ENCODE measurements at places on chromosomes 1 and 21.

GRCh38 chr1:7010534-7011200 lies 225.4 kb downstream of the CAMTA1 start:
- peak; percentile 69 for DNase-seq

DNA sequence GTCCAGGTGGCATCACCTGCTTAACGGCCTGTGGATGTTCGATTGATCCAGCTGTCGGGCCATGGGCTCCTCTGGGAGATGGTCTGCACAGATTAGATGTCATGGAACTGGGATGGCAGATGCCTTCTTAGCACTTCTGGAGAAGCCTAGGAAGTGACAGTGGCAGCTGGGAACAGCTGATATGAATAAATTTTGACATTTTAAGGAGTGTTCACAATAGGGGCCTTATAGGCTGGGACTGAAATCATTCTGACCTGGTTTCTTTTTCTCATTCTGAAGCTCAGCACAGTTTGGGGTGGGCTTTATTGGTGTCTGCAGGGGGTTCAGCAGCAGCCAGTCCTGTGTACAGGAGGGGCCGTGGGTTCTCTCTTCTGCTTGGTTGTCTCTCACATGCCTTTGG lies 175.3 kb downstream of the CACNA1E start:
- no peak for DNase-seq

GRCh38 chr1:182671750-182672486 lies 12.5 kb downstream of the RGS8 start:
- DNase-seq, result no peak

- no peak for DNase-seq
Measured at GRCh38 chr1:185694081-185694480, 40.1 kb upstream of the HMCN1 start.

GRCh38 chr21:41536076-41536826 lies 28.3 kb upstream of the TMPRSS2 start:
- DNase-seq, result no peak

GRCh38 chr1:226523646-226524406 lies 24.7 kb upstream of the STUM start:
- DNase-seq, result no peak

- no peak for DNase-seq
Measured at GRCh38 chr1:211133393-211133835, 534 bp downstream of the KCNH1 start.

- DNase-seq, result no peak
Measured at GRCh38 chr1:230979389-230979716, 459 bp downstream of the ARV1 start.

DNA sequence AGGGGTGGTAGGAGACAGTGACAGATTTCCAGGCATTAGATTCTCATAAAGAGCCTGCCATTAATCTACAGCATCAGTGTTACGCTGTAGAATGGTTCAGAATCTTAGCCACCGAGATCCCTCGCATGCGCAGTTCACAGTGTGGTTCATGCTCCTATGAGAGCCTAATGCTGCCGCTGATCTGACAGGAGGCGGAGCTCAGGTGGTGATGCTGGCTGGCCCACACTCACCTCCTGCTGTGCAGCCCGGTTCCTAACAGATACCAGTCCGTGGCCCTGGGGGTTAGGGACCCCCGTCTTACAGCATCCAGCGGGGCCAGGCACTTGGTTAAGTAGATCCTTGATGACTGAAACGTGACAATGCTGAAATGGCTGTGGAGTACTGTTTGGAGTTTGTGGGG lies 163.6 kb upstream of the C1orf21 start:
- DNase-seq, result peak; percentile 77

DNA sequence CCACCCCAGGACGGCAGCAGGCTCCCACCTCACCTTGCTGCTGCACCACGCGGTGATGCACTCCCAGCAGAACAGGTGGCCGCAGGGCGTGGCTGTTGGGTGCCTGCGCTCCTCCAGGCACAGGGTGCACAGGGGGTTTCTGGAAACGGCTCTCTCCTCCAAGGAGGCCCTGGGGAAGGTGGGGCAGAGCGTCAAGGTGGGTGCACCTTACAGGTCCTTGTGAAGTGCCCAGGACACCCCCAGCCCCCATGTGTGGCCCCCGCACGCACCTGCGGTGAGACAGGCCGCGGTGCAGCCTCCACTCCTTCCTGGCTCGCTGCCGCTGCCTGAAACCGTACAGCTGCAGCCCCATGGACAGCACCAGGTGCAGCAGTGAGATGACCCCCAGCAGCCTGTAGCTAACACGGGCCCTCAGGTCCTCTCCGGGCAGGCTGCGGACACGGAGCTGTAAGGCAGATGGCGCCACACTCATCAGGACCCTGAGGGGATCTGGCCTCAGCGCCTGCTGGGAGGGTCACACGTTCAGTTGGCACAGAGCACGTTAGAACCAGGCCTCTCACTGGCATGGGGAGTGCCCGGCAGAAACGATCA lies 5.8 kb downstream of the PEX10 start:
- no peak for DNase-seq

DNA sequence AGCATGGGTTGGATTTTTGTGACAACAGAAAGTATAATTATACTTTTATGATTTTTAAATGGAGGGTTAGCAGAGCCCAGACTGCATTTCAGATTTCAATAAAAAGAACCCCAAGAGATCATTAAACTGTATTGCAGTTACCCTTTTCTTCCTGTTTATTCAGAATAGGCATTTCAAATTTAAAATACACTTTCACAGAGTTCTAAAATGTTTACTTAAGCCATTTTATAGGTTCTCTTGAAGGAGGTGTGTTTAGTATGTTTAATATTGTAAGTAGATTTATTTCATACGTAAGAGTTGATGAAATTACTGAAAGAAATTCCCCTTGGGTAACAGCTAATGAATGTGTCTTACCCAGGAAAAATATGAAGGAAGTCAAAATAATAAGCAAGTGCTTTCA lies 17.4 kb downstream of the UAP1 start:
- no peak for DNase-seq

GRCh38 chr1:224785040-224785328 lies 144.5 kb upstream of the DNAH14 start:
- no peak for DNase-seq

DNA sequence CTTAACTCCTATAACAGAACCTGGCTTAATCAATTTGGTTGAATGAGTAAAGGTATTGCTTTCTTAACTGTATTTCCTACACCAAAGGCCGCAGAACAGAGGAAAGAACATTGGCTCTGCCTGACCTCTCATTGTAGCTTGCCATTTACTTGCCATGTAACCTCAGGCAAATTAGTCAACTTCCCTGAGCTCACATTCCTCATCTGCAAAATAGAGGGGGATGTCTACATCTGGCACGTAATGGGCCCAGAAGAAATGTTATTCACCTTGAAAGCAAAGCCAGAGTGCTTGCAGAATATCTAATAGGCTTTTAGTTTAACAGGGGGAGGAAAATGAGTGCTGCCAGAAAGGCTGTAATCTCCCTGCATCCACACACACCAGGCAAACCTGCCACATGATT lies 44.3 kb downstream of the LAMC2 start:
- DNase-seq, result no peak

DNA sequence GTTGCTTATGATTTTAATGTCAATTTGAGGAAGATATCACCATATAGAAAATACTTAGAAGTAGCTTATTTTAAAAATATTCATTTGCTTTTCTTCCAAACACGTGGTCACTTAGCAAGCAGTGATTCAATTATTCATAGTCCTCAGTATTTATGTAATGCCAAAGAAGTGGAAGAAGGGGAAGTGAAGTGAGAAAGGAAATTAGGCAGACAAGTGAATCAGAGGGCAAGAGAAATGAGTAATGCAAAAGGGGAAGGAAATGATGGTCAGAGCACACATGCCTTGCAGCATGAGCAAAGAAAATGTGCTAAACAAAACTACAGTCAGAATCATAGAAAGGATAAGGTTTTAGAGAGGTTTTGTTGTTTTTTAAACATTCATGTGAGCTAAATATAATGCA lies 31.8 kb downstream of the SDCCAG8 start:
- DNase-seq, result no peak

DNA sequence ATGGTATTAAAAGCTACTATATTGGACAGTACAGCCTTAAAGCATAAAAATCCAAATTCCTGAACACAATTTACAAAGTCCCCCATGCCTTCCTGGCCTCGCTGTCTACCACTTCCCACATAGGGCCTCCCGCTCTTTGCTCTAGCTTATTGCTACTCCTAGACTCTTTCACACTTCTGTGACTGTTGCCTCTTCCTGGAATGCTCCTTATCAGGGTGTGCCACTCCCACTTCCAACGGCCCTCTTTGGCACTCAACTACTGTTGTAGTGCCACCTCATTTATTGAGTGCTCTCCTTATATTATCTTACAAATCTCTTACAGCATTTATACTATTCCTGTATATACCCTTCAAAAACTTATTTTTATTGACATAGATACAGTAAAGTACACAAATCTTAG lies 4.8 kb downstream of the SARS1 start:
- no peak for DNase-seq
